ENCODE measurements at places on chromosomes 13 and 19. TPM values are rescaled to one million over a fixed set of nuclear protein-coding genes. Genes with fewer than 3 reads are reported as not detected.

DNA sequence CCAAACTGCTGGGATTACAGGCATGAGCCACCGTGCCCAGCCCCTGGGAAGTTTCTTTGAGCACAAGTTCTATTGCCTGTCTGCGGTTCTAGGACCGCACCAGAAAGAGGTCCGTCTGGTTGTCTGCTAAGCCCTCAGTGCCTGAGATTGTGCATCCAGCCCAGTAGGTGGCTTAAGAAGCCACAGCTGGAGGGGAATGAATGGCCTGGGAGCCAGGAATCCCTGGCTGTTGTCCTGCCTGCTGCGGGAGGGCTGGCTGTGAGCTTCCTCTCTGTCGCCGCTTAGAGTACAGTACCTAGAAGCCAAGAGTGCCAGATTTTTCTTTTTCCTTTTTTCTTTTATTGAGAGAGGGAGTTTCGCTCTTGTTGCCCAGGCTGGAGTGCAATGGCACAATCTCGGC, 4.2 kb upstream of the TYK2 start:
- no peak for DNase-seq
- peaks cover 17% of the 10 kb centered on the region for H3K4me1 ChIP-seq
- H3K27me3 ChIP-seq = no peaks in the 10 kb centered on the region
- H3K36me3 ChIP-seq = peaks cover 5% of the 10 kb centered on the region
- H3K4me3 ChIP-seq = no peak overlapping the region

- H3K27ac ChIP-seq = peak overlapping the region; percentile 45
- DNase-seq = no peak
- no peaks in the 10 kb centered on the region for H3K27me3 ChIP-seq
- H3K36me3 ChIP-seq = peaks cover 7% of the 10 kb centered on the region
- no peak overlapping the region for H3K4me3 ChIP-seq
Measured at GRCh38 chr19:34316741-34317301, 48.2 kb upstream of the GPI start.

DNA sequence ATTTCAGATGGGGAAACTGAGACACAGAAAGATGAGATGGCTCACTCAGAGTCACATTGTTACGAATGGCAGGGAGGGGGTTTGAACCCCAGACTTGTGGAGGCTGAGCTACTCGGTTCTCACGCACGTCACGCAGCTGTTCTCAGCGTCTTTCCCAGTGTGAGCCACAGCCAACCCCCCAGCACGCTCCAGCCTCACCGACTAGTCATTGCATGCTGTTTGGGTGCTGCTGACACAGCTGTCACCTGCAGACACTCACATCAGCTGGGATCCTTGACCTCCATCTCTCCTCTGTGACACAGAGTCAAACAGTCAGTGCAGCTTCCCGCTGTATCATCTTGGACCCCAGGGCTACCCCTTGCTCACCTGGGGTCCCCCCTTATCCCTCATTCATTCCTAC, 2.4 kb upstream of the NCAN start:
- no peaks in the 10 kb centered on the region for H3K36me3 ChIP-seq
- DNase-seq = no peak
- H3K4me1 ChIP-seq = peaks cover 10% of the 10 kb centered on the region
- H3K27me3 ChIP-seq = peaks cover 50% of the 10 kb centered on the region

The DAND5 gene
- not detected for total RNA-seq
